ENCODE measurements at places on chromosomes 5 and 9. TPM values are rescaled to one million over a fixed set of nuclear protein-coding genes. Genes with fewer than 3 reads are reported as not detected.

GRCh38 chr5:31322946-31323345 lies 129.5 kb downstream of the CDH6 start:
- no peak for DNase-seq

GRCh38 chr5:127486471-127486870 lies 31.0 kb upstream of the PRRC1 start:
- DNase-seq, result no peak

GRCh38 chr5:178449163-178450070 lies 140.8 kb downstream of the COL23A1 start:
- no peak for DNase-seq

Gene CARTPT
- total RNA-seq, result not detected

Gene GPR150
- not detected for total RNA-seq

GRCh38 chr5:1437876-1438559 lies 7.2 kb downstream of the SLC6A3 start:
- DNase-seq, result no peak

- DNase-seq, result no peak
Measured at GRCh38 chr5:38906503-38906902, 60.7 kb downstream of the OSMR start.

DNA sequence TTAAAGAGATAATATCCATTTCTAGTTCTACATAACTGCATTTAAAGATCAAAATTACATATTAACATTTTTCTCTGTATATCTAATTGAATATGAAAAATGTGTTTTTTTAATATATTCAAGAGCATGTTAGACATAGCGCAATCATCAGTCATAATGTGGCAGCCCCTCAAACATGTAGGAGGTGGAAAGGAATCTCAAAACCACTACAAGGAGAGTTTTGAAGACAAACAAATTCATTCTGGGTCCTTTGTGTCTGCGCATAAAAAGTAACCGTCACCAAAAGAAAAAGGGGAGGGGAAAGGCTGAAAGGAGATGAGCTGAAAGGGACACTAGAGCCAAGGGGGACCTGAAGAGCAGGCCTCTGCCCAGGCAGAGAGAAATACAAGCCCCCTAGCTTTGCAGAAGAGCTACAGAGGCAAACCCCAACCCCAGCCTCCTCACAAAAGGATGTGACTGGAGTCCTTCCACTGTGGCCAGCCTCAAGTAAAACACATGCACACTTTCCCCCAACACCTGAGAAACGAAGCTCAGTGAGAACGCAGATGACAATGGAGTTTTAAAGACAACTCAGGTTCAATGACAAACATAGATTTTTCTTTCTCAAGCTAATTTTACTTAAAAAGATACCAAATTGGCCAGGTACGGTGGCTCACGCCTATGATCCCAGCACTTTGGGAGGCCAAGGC lies 62.0 kb downstream of the MAPKAP1 start:
- no peak for DNase-seq

Gene PDCD1LG2
- total RNA-seq, result 2.4 TPM

DNA sequence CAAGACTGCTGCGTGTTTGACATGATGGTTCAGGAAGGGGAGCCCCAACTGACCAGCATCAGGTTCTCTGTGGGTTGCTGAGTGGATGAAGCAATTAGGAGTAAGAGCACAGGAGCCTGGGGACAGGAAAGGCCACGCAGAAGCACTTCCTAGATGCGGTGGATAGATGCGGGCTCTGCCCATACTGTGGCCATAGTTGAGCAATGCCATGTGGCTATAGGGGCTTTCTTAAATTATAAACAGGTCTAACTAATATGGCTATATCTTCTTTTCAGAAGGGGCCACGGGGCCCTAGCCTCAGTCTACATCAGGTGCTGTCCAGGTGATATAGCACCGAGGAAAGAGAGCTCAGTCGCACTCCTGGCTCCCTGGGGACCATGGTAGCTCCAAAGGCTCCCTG lies 198.6 kb downstream of the GADD45G start:
- DNase-seq, result no peak

DNA sequence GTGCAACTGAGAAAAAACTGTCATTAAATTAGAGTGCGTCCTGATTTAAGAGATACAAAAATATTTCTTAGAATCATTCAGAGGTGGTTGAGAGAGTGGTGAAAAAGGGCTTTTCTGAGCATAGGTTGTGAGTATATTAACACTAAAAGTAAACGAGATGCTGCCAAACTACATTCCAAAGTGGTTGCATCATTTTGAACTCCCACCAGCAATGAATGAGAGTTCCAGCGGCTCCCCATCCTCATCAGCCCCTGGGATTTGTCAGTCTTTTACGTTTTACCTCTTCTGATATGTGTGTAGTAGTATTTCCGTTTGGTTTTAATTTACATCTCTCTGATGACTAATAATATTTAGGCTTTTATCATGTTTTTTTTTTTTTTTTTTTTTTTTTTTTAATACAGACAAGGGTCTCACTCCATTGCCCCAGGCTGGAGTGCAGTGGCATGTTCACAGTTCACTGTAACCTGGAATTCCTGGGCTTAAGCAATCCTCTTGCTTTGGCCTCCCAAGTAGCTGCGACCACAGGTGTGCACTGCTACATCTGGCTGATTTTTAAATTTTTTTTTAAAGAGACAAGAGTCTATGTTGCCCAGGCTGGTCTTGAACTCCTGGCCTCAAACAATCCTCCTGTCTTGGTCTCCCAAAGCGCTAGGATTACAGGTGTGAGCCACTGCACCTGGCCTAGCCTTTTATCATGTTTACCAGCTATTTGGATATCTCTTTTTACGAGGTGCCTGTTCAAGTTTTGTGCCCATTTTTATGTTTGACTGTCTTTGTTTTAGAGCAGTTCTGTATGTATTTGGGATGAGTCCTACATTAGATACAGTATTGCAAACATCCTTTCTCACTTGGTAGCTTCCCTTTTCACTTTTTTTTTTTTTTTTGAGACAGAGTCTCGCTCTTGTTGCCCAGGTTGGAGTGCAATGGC lies 17.0 kb downstream of the PRRT1B start:
- no peak for DNase-seq

Gene ORM1
- total RNA-seq, result 1.2 TPM

Gene HRCT1
- 7.4 TPM for total RNA-seq

DNA sequence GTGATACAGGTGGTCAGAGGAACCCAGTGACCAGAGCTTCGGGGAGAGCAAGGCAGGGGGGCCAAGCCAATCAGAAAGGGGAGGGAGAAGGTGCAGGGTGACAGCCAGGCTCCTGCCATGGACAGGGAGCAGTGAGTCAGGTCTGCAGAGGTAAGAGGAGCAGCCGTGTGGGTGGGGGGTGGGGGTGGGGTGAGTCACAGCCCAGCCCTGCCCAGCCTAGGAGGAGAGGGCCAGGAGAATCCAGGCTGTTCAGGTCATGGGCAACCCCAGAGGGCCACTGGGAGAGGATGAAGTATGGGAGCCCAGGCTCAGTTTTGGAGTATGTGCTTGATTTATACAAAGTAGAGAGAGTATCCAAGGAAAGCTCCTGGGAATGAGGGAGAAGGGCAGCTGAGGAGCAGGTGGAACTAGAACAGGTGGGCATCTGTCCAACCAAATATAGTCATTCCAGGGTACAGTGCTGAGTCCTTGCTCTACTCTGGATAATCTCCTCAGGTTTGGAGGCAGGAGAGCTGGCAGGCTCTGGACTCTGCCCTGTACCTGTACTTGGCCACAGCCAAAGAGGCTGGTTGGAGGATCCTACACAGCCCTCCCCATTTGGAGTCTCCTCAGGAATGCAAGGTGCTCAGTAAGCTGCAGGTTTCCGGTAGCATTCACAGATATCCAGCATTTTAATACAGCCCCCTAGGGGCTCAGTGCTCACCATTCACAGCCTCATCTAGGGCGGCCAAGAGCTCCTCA lies 1.6 kb downstream of the HBEGF start:
- DNase-seq, result no peak

Gene ANKRD18A
- 3.0 TPM for total RNA-seq

GRCh38 chr5:41747301-41747700 lies 122.9 kb downstream of the OXCT1 start:
- DNase-seq, result no peak

Gene OGN
- total RNA-seq, result 10.0 TPM

Gene NXNL2
- not detected for total RNA-seq

DNA sequence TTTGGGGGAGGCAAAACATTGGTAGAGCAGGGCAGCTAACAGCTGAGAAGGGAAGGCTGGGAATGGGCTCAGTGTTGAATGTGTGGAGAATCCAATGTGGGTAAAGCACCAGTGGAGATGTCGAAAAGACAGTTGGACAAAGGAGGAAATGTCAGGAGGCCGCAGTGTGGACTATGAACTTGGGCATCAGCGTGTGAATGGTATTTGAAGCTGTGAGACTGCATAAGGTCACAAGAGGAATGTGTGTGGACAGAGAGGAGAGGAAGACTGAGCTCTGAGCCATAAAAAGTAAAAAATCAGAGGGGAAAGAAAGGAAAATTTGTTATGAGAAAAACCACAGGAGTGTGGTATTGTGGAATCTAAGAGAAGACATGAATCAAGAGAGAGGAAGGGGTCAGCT lies 99.4 kb upstream of the ADAMTS16 start:
- no peak for DNase-seq

- DNase-seq, result no peak
Measured at GRCh38 chr9:30796764-30797163, 1587.7 kb upstream of the ACO1 start.

GRCh38 chr9:87896891-87897290 lies 14.2 kb downstream of the SPATA31E1 start:
- DNase-seq, result no peak

Gene AGPAT2
- total RNA-seq, result 48.6 TPM

Gene LMX1B
- 0.70 TPM for total RNA-seq

Gene OXCT1
- total RNA-seq, result 116 TPM

- DNase-seq, result no peak
Measured at GRCh38 chr9:101467690-101468089, 32.1 kb upstream of the ALDOB start.

DNA sequence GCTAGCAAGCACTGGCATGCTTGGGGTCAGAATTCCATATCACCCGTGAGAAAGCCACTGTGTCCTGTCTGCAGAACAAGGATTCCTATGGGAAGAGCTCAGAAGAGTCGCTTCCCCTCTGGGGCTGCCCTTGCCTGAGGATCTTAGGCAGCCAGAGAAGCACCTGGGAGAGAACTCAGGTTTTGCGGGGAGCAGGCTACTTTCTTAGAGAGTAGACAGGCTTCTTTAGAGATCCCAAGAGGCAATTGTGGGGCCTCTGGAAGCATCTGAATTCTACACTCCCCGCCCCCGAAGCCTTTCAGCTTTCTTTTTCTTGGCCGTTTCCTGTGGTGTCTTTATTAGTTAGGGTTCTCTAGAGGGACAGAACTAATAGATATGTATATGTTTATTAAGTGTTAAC lies 40.9 kb downstream of the PHF2 start:
- DNase-seq, result no peak

- DNase-seq, result no peak
Measured at GRCh38 chr5:67543720-67544270, 347.2 kb upstream of the CD180 start.

- DNase-seq, result no peak
Measured at GRCh38 chr9:135787776-135788575, 86.0 kb downstream of the KCNT1 start.

- no peak for DNase-seq
Measured at GRCh38 chr5:120507800-120508463, 43.8 kb downstream of the PRR16 start.

- peak; percentile 3 for DNase-seq
Measured at GRCh38 chr9:134559013-134559412, 82.6 kb upstream of the COL5A1 start.

DNA sequence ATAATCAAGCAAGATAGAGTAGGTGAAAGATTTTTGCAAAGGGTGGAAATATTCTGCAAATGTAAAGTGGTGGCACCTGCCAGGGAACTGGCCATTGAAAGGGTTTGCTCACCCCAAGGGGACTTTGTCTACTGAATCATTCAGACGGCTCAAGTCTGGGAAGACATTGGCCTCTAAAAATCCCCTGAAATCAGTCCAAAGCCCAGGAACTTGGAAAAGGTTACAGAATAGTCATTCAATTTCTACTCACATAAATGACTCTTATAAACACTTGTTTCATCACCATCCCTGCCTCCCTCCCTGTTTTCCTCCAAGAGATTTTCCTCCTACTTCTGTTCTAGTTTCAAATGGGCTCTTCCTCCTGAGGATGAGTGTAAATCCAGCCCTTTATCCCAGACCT lies 28.5 kb downstream of the ZNF366 start:
- no peak for DNase-seq

- no peak for DNase-seq
Measured at GRCh38 chr5:111931655-111932054, 174.7 kb upstream of the NREP start.

Measured in Right ventricle myocardium superior (tissue), 1 donor.